ENCODE measurements at places on chromosomes 6 and 20. TPM values are rescaled to one million over a fixed set of nuclear protein-coding genes. Genes with fewer than 3 reads are reported as not detected.

GRCh38 chr6:109023356-109023925 lies 71.2 kb downstream of the SESN1 start:
- no peak for DNase-seq
- H3K27ac ChIP-seq = no peak overlapping the region
- H3K36me3 ChIP-seq = no peaks in the 10 kb centered on the region
- no peaks in the 10 kb centered on the region for H3K27me3 ChIP-seq
- no peak overlapping the region for H3K4me3 ChIP-seq

- H3K4me1 ChIP-seq = no peaks in the 10 kb centered on the region
- no peak overlapping the region for H3K4me3 ChIP-seq
- H3K27ac ChIP-seq = no peak overlapping the region
- no peak for DNase-seq
- H3K27me3 ChIP-seq = no peaks in the 10 kb centered on the region
Measured at GRCh38 chr6:130500693-130501092, 134.9 kb downstream of the TMEM200A start.

GRCh38 chr20:58551631-58552030 lies 36.4 kb upstream of the APCDD1L start:
- no peak overlapping the region for H3K4me3 ChIP-seq
- no peaks in the 10 kb centered on the region for H3K4me1 ChIP-seq
- H3K36me3 ChIP-seq = no peaks in the 10 kb centered on the region
- no peak overlapping the region for H3K27ac ChIP-seq

- no peak for DNase-seq
- no peaks in the 10 kb centered on the region for H3K4me1 ChIP-seq
- no peaks in the 10 kb centered on the region for H3K36me3 ChIP-seq
- H3K4me3 ChIP-seq = no peak overlapping the region
- no peaks in the 10 kb centered on the region for H3K27me3 ChIP-seq
Measured at GRCh38 chr6:103862297-103862696, 997.4 kb downstream of the HACE1 start.

DNA sequence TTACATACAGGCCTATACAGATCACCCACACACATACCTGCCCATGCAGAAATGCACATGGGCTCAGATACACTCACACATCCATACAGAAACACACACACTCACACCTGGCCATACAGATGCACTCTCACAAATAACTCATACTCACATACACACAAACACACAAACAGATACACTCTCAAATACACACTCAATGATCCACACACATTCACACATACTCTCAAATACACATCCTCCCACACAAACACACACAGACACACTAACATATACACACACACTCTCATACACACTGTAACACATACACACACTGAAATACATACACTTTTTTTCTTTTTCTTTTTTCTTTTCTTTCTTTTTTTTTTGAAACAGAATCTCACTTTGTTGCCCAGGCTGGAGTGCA lies 90.7 kb downstream of the CDH22 start:
- H3K27me3 ChIP-seq = peaks cover 35% of the 10 kb centered on the region
- no peak overlapping the region for H3K4me3 ChIP-seq
- no peak for DNase-seq
- no peaks in the 10 kb centered on the region for H3K4me1 ChIP-seq

- H3K27ac ChIP-seq = no peak overlapping the region
- no peaks in the 10 kb centered on the region for H3K36me3 ChIP-seq
- H3K4me3 ChIP-seq = no peak overlapping the region
- H3K4me1 ChIP-seq = peaks cover 6% of the 10 kb centered on the region
Measured at GRCh38 chr6:32107406-32107805, 1.7 kb downstream of the TNXB start.

DNA sequence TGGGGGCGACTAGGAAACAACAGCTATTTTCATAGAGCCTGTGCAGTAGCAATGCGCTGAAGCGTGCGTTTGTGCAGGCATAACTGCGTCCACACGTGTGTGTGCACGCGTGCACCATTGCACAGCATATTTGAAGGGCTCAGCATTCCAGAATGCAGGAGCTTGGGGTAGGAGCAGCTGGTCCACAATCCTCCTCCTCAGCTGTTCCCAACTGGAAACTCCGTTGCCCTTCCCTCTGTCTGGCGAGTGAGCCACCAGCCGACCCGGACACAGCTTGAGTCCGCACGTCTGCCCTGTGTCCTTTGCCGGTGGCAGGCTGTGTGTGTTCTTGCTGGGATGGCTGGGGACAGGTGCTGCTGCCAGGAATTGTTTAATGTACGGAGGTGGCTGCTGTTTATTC lies 110.2 kb downstream of the SASH1 start:
- H3K4me3 ChIP-seq = no peak overlapping the region
- no peaks in the 10 kb centered on the region for H3K27me3 ChIP-seq
- peaks cover 11% of the 10 kb centered on the region for H3K4me1 ChIP-seq
- H3K27ac ChIP-seq = no peak overlapping the region
- no peak for DNase-seq
- no peaks in the 10 kb centered on the region for H3K36me3 ChIP-seq

DNA sequence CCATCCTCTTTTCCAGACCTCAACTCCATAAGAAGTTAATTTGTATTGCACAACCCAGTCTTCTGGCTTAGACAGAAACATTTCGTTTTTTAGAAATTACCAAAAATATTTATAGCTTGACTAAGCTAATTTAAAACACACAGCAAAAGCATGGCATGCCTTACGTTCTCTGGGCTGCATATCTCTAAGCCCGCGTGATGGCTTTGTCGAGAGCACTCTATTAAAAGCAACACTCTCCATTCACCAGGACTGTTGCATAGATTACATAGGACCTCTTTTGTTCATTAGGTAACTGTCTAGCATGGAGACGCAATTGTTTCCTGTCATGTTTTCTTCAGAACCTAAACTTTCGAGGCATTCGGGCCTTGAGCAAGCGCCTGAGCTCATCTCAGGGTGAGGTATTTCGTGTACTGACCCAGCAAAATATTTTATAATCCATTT lies 104.5 kb downstream of the IBTK start:
- no peak overlapping the region for H3K27ac ChIP-seq
- H3K4me1 ChIP-seq = peaks cover 23% of the 10 kb centered on the region
- no peaks in the 10 kb centered on the region for H3K36me3 ChIP-seq

- H3K4me3 ChIP-seq = no peak overlapping the region
- H3K27me3 ChIP-seq = no peaks in the 10 kb centered on the region
- no peak overlapping the region for H3K27ac ChIP-seq
- H3K4me1 ChIP-seq = no peaks in the 10 kb centered on the region
- DNase-seq = no peak
Measured at GRCh38 chr20:53162251-53162835, 190.2 kb downstream of the TSHZ2 start.

DNA sequence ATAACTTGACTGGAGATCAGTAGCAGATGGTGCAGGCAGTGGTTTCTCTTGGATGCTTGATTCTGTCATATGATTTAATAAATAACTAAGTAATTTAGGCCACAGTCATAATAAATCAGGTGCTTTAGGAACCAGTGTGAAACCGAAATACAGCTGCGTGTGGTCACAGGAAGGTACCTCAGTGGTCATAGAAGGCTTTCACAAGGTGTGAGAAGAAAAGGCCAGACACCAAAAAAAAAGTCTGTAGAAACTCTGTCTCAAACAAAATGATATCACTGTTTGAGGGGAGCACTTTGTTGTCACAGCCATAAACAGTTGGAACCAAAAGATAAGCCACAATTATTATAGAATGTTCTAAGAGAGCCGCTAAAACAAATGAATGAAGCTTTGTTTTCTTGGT lies 56.5 kb downstream of the ARMC2 start:
- peaks cover 1% of the 10 kb centered on the region for H3K27me3 ChIP-seq
- H3K36me3 ChIP-seq = no peaks in the 10 kb centered on the region
- H3K4me1 ChIP-seq = peaks cover 15% of the 10 kb centered on the region
- peak; percentile 26 for DNase-seq

GRCh38 chr6:150118203-150118602 lies 24.6 kb upstream of the PPP1R14C start:
- H3K27me3 ChIP-seq = no peaks in the 10 kb centered on the region
- peaks cover 8% of the 10 kb centered on the region for H3K4me1 ChIP-seq
- no peaks in the 10 kb centered on the region for H3K36me3 ChIP-seq
- no peak overlapping the region for H3K27ac ChIP-seq
- no peak overlapping the region for H3K4me3 ChIP-seq

DNA sequence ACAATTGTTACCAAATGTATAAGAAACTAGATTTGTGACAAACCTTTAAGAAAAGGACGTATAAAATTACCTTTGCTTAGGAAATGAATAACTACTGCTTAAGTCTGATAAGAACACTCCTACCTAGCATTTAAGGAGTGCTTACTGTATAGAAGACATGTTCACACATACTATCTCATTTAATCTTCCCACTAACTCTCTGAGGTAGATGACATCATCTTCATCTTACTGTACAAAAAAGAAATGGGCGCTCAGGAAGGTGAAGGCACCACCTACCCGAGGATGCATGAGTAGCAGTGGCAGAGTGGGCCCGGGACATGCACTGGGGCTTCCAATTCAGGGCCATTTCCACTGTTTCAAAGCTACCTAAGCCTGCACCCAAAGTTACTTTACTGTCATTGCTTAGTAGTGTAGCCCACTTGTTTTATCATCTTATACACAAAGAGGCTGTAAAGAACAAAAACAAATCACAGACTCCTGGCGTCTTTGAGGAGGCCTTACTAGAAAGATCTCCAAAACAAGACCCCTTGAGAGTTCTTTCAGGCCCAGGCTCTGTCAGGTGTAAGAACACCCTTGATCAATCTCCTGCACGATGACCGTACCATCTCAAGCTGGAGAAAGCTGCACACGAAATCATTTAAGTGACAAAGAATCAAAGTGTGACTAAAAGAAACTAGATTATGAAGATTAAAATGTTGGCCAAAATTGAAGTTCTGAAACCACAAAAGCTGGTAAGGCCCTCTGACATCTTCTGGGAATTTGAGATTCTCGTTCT lies 128.0 kb downstream of the INSM1 start:
- no peaks in the 10 kb centered on the region for H3K4me1 ChIP-seq
- no peak overlapping the region for H3K27ac ChIP-seq
- H3K27me3 ChIP-seq = no peaks in the 10 kb centered on the region
- no peak overlapping the region for H3K4me3 ChIP-seq
- no peak for DNase-seq

- no peaks in the 10 kb centered on the region for H3K36me3 ChIP-seq
- no peaks in the 10 kb centered on the region for H3K27me3 ChIP-seq
- H3K27ac ChIP-seq = no peak overlapping the region
Measured at GRCh38 chr6:104326173-104327001, 533.3 kb downstream of the HACE1 start.

DUSP15 gene
- total RNA-seq = 0.93 TPM

SNPH gene
- total RNA-seq = 0.09 TPM

ALDH8A1 gene
- 3.6 TPM for total RNA-seq

MUC22 gene
- total RNA-seq = not detected

HUS1B gene
- total RNA-seq = not detected

CRISP3 gene
- total RNA-seq = not detected

Measured in HepG2 (cell line).